ENCODE measurements at places on chromosomes 16 and 17.

DNA sequence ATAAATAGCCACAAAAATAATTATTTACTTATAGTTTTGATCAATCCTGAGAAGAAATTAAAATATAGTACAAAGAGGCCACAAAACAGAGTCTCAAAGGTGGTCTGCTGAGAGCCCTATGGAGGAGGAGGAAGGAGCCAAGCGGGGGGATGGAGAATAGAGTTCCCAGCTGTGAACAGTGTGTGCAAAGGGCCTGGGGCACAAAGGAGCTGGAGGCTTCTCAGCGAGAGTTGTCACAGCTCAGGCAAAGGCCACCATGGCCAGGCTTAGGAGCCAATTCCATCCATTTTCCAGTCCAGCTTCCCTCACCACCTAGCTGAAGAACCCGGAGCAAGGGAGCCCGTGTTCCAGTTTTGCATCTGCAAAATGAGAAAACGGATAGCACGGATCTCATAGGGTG is 5.4 kb upstream of the ZNF423 start:
- no peak for DNase-seq

DNA sequence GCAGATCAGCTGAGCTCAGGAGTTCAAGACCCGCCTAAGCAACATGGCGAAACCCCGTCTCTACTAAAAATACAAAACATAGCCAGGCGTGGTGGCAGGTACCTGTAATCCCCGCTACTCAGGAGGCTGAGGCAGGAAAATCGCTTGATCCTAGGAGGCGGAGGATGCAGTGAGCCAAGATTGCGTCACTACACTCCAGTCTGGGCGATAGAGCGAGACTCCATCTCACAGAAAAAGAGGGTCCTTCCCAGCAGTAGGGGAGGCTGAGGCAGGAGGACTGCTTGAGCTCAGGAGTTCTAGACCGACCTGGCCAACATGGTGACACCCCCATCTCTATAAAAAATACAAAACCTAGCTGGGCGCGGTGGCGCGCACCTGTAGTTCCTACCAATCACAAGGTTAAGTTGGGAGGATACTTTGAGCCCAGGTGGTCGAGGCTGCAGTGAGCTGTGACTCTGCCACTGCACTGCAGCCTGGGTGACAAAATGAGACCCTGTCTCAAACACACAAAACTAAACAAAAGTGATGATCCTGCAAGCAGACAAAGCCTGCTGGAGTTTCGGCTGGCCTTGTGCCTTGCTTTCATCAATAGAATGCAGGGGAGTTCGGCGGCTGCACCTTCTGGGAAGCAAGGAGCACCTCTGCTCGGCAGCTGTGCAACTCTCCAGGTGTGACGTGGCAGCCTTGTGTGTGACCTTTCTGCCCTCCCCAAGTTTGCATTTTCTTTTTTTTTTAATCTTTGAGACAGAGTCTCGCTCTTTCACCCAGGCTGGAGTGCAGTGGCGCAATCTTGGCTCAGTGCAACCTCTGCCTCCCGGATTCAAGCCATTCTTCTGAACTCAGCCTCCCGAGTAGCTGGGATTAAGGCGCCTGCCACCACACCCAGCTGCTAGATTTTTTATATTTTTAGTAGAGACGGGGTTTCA is 12.4 kb upstream of the YWHAE start:
- no peak for DNase-seq

- DNase-seq = no peak
These were observed 388.1 kb downstream of the SHISA9 start for GRCh38 chr16:13289515-13289914.

DNA sequence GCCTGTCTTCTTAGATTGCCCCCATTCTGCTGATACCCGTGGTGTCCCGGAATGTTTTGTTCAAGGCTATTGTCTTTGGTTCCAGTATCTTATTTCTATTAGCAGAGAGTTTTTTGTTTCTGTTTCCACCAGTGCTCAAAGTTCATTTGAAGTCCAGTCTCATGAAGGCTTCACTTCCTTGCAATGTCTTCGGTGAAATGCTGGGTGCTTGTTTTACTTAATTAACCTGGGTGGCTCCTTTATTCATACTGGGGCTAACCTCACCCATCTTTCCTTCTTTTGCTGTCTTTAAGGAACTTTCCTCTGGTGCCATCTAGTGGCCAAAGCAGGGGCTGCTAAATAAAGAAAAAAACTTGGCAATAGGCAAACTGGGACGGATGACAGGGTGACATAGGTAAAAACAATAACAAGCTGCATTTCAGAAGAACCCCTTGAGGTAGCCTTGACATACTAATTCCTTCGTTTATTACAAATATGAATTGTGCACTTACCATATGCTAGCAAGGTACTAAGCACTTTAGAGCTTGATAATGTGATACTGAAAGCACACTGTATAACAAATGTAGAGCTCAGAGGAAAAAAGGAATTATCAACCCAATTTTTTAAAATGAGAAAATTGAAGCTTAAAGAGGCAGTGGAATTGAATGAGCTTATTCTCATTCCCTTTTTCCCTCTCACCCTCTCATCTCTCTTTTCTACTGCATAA is 2.8 kb upstream of the SMIM36 start:
- DNase-seq = peak; percentile 61

DNA sequence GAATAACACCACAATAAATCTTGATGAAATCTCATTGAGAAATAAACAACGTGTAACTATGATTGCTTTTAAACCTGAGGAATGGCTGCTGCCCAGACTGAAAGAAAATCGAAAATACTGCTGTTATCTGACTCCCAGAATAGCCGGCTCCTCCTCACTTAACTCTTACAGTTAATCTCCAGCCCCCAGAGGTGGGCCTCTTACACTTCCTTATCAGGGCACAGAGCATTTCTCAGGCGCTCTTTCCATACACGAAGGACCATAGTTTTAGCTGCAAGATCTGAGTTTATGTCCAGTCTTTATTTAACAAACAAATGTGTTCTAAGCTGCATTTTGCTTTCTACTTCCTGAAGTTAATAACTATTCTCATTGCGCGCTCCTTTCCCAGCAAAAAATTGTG is 206.9 kb downstream of the MAP2K4 start:
- DNase-seq = no peak

DNA sequence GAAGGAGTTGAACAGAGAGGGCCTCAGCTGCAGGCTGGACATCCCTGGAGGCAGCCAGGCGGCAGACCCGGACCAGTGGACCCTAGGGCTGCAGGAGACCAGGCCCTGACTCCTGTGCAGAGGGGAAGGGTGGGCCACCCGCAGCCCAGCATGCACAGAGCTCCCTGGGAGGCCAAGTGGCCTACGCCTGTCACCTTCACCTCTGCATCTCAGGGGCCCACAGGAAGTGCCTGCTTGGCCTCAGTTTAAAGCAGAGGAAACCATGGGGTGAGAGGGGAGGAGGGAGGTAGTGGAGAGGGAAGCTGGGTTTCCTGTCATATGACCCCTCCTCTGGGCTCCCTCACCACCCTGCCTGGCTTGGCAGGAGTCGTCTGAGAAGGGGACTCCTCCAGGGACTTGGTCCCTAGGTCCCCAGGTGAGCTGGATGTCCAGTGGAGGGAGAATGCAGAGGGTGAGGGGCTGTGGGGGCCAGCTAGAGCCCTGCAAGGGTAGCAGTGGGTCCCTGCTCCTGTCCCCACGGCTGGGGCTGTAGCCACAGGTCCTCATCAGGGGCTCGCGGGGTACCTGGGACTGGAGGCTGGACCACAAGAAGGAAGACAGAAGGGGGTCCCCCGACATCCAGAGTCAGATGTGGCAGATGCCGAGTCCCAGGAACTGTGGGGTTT is at the start of gene TMC8:
Gene TMC8, plus strand, starts transcription at position 335 of the 665 bp plus-strand sequence. CDS start 818 bp downstream, outside the sequence.
- DNase-seq = peak; percentile 55

- no peak for DNase-seq
These were observed 26.1 kb downstream of the LGALS3BP start for GRCh38 chr17:78953356-78954350.

- no peak for DNase-seq
These were observed 21.4 kb upstream of the ABCC3 start for GRCh38 chr17:50613007-50613992.

DNA sequence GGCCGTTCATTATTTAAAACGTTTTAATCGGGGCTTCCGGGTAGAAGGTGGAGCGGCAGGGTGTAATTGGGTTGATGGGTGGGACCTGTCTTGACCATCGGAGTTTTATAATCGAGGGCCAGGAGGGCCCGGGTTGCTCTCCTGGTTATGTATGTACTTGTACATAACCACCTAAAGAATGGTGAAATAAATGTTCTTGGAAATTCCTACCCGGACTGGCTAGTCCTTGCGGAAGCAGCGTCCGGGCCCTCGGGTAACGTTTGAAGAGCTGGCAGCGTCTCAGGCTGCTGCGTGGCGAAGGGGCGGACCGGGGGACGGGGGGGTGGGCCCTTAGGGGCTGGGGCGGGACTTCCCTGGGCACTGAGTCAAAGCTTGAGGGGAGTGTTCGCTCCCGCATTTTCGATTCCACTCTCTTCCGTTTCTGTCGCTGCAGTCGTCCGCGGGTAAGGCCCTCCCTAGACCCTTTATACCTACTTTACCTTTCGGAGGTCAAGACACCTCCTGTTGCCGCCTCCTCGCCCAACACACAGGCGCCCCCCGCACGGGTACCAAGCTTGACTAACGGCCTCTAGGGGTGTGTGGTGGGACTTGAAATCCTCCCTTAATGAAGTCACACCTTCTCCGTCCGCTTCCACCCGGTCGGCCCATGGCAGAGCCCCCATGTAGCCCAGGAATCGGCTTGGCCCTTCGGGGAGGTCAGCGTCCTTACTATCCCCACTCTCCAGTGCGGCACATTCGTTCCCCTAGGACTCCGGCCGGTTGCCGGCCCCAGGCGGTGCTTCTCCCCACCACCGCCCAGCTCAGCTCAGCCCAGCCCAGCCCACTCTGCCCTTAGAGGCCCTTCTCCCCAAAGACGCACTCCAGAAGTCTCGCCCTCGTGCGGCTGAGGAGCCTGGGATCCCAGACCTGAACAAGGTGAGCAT is at the start of gene TMEM106A:
Gene TMEM106A, plus strand, starts transcription at position 396 of the 923 bp plus-strand sequence. CDS start 1,167 bp downstream, outside the sequence.
- peak; percentile 52 for DNase-seq

GRCh38 chr16:86101897-86102157 is 202.9 kb downstream of the IRF8 start:
- no peak for DNase-seq

DNA sequence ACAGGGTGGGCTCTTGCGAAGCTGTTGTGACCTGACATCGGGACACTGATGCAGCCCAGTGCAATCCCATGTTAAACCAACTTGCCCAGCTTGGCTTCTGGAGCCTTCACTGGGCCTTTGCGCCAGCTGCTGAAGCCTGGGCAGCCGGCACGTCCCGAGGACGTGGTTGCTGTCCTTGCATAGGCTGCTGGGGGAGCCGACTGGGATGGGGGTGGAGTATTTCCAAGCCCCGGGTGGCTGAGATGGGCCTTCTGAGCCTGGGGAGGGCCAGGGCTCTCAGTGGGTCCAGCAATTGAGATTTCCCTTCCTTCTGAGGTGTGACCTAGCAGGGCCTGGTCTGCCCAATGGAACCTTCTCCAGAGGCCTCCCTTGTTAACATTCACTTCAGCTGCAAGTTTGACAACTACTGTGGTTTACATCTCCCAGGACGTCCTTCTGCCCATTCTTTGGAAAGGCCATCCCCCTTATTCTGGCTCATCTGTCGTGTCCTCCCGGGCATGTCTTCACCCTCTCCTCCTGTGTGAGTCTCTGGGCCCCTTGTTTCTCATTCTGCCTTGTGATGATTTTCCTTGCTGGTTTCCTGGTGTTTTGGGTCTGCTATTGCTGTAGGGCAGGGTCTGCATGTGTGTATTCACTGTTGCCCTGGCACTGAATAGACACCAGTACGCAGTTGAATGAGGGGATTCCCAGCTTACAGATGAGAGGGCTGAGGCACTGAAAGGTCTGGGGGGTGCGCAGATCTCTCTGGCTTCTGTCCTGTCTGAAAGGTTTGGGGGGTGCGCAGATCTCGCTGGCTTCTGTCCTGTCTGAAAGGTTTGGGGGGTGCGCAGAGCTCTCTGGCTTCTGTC is 34.4 kb downstream of the HAPSTR1 start:
- DNase-seq = no peak

- no peak for DNase-seq
These were observed 169.8 kb downstream of the PITPNC1 start for GRCh38 chr17:67546578-67547527.

- no peak for DNase-seq
These were observed 289.7 kb downstream of the FOXL1 start for GRCh38 chr16:86868070-86868469.

GRCh38 chr17:39634384-39634871 is 2.5 kb upstream of the STARD3 start:
- no peak for DNase-seq

- no peak for DNase-seq
These were observed 67.9 kb downstream of the CEP95 start for GRCh38 chr17:64574646-64575045.

- DNase-seq = no peak
These were observed 15.4 kb upstream of the TMEM220 start for GRCh38 chr17:10745231-10745630.

GRCh38 chr17:688100-688989 is 26.3 kb downstream of the VPS53 start:
- DNase-seq = no peak

- DNase-seq = no peak
These were observed 44.1 kb upstream of the RBFOX3 start for GRCh38 chr17:79654960-79655382.

DNA sequence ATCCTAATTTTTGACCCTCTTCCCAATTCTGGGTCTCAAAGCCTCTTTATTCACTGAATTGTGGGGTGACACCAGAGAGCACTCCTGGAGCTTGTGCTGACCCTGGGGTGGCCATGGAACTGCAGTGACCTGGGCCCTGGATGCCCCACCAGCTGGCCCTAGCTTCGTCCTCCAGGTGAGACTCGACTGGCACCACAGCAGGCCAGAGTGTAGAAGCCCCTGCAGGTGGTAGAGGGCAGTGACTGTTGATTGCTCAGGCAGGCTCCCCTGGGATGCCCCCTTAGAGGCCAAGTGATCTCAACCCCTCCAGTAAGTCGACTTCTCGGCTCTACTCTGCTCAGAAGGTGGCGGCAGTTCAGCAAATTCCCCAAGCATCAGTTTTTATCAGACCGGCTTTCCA is 6.4 kb downstream of the FA2H start:
- no peak for DNase-seq

- no peak for DNase-seq
These were observed 341.6 kb upstream of the TBX2 start for GRCh38 chr17:61058066-61058465.

DNA sequence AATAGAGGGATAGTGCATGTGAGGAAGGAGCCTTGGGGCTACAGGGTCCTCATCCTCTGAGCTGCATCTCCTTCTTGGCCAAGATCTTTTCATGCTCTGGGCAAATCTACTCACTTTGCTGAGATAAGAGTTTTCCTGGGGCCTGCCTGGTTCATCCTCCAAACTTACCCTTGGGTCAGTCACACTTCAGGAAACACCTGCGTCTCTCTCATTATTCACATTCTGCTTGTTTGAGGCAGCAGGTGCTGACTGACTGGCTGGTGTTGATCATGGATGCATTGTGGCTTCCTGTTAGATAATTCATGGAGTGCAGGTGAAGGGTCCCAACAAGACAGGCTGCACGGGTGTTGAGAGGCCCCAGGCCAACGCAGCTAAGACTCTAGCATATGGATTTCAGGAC is 162.6 kb downstream of the SALL1 start:
- DNase-seq = no peak

DNA sequence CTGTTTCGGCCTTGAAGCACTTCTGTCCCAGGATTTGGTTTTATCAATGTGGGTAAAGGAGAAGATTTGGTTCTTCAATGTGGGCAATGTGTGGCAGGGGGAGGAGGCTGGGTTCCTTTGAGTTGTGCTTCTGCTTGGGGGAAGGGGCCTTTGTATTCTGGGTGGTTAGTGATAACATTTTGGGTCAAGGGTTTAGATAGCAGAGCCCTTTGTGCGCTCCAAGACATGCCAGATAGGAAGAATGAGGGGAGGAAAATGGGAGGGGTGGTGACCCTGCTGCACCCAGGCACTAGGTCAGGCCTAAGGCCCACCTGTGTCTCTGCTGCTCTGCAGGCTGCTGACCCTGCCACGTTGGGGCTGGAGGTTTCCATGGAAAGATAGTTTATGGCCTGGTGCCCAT is 40.0 kb upstream of the CDC42EP4 start:
- no peak for DNase-seq

Data from stimulated activated CD4-positive, alpha-beta T cell treated with anti-CD3 and anti-CD28 coated beads, Interleukin-12 subunit alpha, Interleukin-12 subunit beta, amount 100 ng/mL, for 48 hours (primary cell).